Activated CD4-positive, alpha-beta T cell treated with anti-CD3 and anti-CD28 coated beads for 4 hours (primary cell): ENCODE measurements at places on chromosomes 2 and 18.
A peak's percentile ranks its signal among the peaks of the same experiment; 100 is the strongest.

GRCh38 chr2:104462731-104463130, 391.2 kb upstream of the POU3F3 start:
- no peak for DNase-seq

GRCh38 chr2:150480241-150480640, 7.2 kb downstream of the RND3 start:
- DNase-seq = no peak

- DNase-seq = no peak
These were observed 44.0 kb downstream of the E2F6 start for GRCh38 chr2:11421863-11422490.

DNA sequence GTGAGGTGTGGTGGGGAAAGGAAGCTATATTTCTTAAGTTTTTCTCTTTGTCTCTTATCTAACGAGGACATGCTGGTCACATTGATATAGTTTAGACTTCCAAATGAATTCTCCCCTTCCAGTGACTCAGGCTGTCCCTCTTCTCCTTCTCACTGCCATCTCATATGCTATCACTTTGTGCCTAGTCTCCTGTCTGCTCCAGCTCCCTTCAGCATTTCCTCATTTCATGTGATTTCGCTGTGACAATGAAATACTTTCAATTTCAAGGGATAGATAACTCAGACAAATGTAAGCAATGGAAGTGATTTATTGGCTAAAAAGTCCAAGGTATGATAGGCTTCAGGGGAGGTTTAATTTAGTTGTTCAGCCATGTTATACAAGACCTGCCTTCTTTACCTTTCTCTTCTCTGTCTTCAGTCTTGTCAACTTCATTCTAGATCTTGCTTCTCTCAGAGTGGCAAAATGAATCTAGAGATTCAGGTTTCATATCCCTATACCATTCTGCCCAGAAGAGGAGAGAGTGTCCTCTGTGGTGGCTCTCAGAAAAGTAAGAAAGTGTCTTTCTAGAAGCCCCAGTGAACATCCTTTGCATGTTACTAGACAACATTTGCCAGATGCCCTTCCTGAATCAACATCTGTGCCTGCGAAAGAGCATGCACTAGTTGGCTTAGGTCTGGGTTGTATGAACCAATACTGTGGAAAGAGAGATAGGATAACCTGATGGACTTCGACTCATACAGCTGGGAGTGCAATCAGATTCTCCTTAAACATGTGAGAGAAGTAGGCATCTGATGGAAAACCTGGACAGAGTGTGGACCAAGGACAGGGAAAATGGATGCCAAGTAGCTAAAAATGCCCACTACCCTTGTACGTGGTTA, 29.9 kb upstream of the GPR155 start:
- DNase-seq = no peak

DNA sequence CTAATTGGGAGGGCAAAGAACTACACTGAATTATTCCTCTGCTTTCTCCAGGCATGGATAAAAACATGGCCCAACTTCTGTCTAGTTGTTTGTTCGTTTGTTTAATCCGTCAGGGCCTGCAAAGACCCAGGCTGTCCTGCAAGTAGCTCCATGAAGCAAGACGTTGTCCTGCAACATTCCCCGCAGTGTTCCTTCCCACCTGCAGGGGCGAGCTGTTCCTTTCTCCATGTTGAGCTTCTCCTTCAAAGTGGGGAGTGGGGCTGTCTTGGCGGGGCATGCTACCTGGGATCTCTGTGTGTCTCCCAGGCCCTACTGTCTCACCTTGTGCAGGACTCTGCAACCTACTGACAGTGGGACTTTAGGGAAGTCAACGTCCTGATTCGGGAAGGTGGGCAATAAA, 264.0 kb upstream of the SMIM21 start:
- no peak for DNase-seq

GRCh38 chr2:207876842-207877535, 107.3 kb upstream of the FZD5 start:
- no peak for DNase-seq

GRCh38 chr2:224546926-224547325, 38.2 kb downstream of the CUL3 start:
- no peak for DNase-seq

DNA sequence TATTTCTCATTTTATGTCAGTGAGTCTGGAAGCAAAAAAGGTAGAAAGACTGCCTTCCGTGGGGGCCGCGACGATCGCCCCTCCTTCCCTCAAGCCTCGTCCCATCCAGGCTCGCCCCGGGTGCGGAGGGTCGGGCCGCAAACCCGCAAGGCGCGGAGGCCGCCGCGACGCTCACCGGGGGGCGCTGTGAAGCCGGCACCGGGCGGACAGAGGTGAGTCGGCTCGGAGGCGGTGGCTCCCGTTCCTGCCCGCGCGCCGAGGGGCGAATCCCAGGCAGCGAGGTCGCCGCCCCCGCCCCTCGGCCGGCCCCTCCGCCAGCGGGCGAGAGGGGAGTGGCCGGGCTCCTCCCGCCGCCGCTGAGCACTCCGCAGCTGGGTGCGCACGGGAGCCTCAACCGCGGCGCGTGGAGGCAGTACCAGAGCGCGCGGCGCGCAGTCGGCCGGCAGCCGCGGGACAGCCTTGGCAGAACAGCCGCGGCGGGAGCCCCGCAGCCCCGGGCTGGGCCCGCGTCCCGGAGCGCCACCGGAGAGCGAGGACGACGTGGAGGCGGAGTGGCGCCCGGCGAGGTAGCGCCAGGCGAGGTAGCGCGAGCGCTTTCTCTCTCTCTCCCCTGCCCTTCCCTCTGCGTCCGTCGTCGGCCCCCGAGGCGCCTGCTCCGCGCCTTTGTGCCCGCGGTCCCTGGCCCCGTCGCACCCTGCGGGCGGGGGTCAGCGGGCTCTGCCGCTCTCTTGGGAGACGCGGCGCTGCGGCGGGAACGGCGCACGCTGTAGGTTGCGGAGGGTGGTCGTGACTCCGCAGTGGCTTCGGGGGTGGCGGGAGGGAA, at the start of gene MYO1B:
MYO1B (plus strand) TSS at position 359 of the 823 bp plus-strand sequence. CDS start 31,492 bp downstream, outside the sequence.
- peak; percentile 48 for DNase-seq

GRCh38 chr18:35754464-35754863, 172.9 kb downstream of the GALNT1 start:
- DNase-seq = no peak

- DNase-seq = no peak
These were observed 155.6 kb upstream of the GLI2 start for GRCh38 chr2:120579916-120580685.

DNA sequence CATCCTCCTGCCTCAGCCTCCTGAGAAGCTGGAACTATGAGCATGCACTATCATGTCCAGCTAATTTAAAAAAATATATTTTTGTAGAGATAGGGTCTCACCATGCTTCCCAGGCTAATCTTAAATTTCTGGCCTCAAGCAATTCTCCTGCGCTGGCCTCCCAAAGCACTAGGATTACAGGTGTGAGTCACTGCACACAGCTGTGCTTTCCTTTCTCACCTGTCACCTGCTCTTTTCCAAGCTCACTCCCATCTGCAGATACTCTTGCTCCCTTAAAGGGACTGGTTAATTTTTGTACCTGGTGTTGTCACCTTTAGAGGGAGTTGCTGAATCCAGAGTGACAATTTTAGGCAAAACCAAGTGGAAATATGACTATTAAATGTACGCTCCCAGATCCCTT, 178.2 kb downstream of the LOXHD1 start:
- no peak for DNase-seq

DNA sequence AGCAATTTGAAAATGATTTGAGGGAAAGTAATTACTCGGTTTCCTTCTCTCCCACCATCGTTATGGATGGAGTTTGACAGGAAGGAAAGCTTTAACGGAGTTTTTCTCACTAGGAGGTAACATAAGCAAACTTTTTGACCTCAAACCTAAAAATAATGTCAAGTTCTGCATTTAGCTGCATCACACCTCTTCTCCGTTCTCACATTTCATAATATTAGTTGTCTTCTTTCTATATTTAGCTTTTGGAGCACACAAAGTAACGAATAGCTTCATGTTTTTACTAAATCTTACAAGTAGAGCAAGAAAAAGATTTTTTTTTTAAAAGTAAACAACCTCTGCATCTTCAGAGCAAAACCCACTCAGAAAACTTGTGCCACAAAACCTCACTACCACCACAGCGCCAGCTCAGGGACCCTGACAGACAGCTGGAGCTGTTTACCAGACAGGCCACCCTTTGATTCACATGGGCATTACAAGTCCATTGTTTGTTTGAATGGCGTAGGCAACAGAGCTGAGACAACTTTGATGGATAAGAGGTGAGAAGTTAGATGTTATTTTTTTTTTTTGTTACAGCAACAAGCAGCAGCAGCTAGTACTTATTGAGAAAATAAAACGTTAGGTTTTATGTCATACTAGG, 21.9 kb upstream of the ICOS start:
- DNase-seq = no peak

GRCh38 chr18:75884728-75885127, 457.2 kb upstream of the SMIM21 start:
- DNase-seq = no peak

DNA sequence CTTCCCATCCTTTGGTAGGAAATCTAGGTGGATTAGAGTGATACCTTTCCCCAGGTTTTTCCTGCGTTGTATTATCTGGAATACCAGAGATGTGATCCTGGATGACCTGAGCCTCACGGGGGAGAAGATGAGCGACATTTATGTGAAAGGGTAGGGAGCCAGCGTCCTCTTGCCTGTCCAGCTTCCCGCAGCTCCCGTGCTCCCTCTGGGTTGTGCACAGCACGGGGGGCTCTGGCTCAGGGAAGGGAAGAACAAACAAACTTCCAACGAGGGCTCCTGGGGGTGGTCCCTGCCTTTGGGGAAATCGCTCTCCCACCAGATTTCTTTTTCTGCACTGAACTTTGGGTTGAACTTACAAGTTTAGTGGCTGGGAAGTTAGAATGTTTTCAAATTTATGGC, 215.7 kb downstream of the DYSF start:
- no peak for DNase-seq

GRCh38 chr18:54852780-54853675, 24.8 kb downstream of the RAB27B start:
- no peak for DNase-seq

DNA sequence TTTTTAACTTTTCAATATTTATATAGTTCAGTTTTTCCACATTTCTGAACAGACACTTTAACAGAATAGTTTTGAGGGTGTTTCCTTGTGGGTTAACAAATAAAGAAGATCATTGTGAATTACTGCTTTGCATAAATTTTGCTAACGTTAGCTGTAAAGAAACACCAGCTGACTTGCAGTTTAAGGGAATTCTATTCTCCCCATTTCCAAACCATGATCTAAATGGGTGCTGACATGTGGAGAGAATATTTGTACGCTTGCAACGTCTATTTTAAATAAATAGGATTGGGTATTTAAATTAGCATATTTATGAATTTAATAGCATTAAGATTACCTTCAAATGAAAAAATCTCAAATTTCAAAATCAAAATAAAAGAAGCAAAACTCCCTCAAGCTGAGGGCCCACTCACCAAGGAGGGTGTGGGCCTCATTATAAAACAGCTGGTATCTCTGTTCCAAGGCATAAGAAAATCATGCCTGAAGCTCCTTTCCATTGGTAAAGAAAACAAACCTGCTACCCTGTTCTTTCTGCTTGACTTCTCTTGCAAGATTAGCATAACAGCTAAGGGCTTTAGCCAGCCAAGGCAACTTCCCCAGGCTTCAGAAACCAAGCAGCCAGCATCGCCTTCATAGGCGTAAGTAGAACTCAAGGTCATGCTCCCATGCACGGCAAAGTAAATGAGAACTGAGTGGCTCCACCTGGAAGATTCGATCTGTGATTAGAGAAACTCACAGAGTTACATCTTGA, 3.2 kb downstream of the MRO start:
- DNase-seq = no peak

- DNase-seq = no peak
These were observed 983.6 kb upstream of the ZEB2 start for GRCh38 chr2:145503511-145503910.

GRCh38 chr2:67130531-67131256, 266.4 kb upstream of the ETAA1 start:
- no peak for DNase-seq

DNA sequence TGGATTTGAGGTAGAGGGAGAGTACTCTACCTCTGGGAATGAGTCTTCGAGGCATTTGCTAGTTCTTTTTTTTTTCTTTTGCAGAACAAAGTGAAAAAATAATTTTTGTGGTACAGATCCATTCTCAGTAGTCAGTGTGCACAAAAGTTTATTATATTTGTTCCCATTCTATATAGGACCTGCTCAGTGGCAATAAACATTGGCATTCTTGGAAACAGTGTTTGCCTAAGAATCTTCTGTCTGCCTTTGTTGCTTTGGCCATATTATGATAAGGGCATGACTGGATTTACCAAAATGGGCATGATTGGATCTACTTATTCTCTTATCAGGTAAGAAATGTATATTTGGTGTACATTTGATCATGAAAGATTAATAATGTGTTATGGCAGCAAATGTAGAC, 583.3 kb downstream of the PLCL1 start:
- no peak for DNase-seq

GRCh38 chr2:231343006-231343710, 52.4 kb upstream of the B3GNT7 start:
- DNase-seq = no peak

DNA sequence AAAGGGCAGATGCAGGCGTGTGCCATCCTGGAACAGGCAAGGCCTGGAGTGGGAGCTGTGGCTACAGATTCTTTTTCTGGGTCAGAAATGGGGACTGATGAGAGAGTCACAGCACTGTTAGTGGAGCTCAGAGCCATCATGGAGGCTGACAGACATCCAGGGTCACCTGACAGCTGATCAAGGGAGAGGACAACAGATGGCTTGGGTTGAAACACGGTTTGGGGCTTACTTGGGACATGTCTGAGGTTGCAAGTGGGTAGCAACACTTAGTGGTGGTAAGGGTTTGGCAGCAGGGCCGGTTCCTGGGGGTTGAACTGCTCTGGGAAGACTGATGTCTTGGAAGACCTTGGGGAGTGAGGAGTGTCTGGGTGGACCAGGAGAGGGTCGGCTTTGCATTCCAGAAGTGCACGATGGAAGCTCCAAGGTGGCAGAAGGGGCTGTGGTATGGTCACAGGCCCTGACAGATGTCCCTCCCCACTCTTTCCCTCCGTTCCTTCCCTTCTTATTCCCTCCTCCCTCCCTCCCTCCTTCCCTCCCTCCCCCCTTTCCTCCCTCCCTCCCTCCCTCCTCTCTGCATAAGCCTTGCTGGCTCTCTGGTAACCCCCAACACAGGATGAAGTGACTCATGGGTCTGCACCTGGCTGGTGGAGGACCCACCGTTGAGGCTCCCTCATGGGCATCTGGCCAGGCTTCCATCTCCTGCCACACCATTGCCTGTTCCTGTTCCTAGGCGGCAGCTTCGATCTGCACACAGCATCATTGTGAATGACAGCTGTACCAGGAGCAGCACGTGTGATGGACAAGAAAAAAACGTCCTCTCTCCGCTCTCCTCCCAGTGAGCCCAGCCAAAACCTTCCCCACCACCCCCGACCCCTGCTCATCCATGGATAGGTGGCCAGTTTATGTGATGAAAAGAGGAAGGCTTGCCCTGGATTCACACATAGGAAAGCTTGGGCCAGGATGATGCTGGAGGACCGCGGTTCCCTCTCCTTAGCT, 63.8 kb upstream of the RPL31 start:
- DNase-seq = no peak
